ENCODE measurements at places on chromosomes 16 and 17. TPM values are rescaled to one million over a fixed set of nuclear protein-coding genes. Genes with fewer than 3 reads are reported as not detected.

DPEP3 gene
- polyA plus RNA-seq = 0.05 TPM

C1QL1 gene
- 2.7 TPM for polyA plus RNA-seq

CD300H gene
- polyA plus RNA-seq = not detected

MIEF2 gene
- polyA plus RNA-seq = 17.7 TPM

CPHXL gene
- polyA plus RNA-seq = not detected

GPRC5C gene
- polyA plus RNA-seq = 118 TPM

DNAJA3 gene
- 37.0 TPM for polyA plus RNA-seq

EPOP gene
- 1.3 TPM for polyA plus RNA-seq

NUP85 gene
- 70.9 TPM for polyA plus RNA-seq

SPNS2 gene
- polyA plus RNA-seq = 43.4 TPM

LAT gene
- 11.0 TPM for polyA plus RNA-seq

ATP1B2 gene
- polyA plus RNA-seq = 20.6 TPM

FGF11 gene
- polyA plus RNA-seq = 6.9 TPM

ADAD2 gene
- polyA plus RNA-seq = 0.27 TPM

TEX14 gene
- 0.62 TPM for polyA plus RNA-seq

- no peak for DNase-seq
Observed at GRCh38 chr16:13936596-13937081, 16.7 kb downstream of the ERCC4 start.

GRCh38 chr17:76883744-76884525 lies 15.7 kb downstream of the MGAT5B start:
- DNase-seq = no peak

DNA sequence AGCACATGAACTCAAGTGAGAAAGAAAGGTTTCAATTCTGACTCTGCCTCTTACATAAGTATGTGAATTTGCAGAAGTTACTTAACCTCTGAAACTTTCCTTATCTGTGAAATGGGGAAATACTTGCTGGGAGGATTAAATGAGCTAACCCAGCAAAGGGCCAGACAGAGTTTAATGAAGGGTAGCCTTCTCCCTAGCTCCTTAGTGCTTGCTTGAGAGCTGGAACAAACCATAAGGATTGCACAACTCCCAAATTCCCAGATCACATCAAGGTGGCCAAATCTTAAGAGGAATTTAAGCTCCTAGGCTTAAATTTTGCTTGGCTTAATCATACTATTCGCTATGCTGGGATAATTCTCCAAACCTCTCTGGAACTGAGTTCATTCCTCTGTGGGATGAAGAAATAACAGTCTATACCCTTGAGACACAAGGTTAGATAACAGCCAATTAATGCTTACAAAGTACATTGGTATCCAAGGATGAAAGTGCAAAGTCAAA lies 11.8 kb upstream of the WSB1 start:
- DNase-seq = no peak

- DNase-seq = no peak
Observed at GRCh38 chr17:44909681-44910144, 5.6 kb downstream of the GFAP start.

DNA sequence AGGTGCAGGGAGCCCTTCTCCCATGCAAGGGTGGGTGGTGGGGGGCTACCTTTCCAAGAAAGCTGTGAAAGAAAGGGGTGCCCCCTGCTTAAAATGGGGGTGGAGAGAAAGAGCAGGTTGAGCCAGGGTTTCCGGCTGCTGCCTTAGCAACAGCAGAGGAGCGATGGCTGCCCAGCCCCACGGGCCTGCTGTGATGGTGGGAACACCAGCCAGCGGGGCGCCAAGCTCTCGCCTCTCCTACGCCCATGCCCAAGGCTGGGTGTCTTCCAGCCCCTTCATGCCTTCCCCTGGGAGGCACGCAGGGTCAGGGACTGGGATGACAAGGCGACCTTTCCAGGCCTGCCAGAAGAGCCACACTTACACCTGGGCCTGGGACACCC lies 3.0 kb downstream of the FMNL1 start:
- no peak for DNase-seq

DNA sequence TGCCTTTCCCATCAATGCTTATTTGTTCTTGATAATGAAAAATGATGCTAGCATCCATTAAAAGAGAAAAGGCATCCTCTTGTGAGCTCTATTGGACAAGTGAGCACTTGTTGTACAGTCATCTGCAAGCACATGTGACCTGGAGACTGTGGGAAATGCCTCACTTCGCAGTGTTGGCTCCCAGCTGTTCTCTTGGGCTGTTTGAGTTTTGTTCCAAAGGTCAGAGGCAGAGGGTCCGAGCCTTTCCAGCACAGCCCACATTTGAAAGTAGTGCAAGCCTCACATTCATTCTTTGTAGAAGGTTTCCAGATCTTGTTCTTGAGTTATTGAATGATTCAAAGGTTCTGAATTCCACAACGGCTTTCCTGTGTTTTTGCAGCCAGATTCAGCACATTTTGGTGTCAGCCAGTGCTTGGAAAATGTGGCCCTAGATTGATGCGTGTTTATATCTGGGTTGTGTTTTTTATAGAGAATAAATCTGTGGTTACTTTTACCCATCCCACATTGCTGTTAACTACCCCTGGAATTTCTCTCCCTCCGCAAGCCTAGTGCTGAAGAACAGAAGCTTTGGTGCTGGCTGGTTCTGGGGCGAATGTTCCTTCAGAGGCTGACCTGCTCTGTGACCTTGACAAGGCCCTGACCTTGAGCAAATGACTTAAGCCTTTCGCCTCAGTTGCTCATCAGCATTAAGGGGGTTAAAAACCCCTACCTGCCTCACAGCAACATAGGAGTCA lies 49.8 kb downstream of the CDH1 start:
- no peak for DNase-seq

DNA sequence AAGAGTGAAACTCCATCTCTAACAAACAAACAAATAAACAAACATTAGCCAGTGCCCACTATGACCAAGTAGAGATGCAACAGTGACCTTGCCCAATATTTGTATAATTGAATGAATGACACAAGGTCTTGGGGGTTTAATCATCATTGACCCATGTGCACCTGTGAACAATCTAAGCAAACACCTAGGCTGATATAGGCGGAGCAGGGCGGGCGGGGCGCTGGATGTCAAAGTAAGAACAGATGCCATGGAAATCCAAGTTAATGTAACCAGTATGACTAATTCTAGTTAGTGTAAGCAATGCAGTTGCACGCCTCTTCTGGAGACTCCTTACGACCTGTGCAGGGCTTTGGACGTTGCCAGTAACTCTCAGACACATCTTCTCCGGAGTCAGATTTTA lies 17.6 kb downstream of the RCVRN start:
- DNase-seq = no peak

DNA sequence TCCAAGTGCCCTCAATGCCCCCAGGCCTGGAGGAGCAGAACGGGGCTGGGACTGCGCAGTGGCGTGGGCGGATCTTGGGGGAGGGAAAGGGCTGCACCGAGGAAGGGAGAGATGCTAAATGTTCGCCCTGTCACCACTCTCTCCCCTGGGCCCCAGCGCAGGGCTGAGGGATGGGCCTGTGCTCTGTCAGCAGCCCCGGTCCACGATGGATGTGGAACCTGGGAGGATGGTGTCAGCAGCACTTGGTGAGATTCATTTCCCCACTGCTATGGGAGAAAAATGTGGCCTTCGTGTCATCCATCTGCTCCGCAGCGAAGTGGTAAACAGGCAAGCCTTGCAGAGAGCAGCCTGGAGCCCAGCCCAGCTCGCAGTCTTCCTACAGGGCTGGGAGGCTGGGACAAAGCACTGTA lies 72.0 kb downstream of the TMEM132E start:
- no peak for DNase-seq

DNA sequence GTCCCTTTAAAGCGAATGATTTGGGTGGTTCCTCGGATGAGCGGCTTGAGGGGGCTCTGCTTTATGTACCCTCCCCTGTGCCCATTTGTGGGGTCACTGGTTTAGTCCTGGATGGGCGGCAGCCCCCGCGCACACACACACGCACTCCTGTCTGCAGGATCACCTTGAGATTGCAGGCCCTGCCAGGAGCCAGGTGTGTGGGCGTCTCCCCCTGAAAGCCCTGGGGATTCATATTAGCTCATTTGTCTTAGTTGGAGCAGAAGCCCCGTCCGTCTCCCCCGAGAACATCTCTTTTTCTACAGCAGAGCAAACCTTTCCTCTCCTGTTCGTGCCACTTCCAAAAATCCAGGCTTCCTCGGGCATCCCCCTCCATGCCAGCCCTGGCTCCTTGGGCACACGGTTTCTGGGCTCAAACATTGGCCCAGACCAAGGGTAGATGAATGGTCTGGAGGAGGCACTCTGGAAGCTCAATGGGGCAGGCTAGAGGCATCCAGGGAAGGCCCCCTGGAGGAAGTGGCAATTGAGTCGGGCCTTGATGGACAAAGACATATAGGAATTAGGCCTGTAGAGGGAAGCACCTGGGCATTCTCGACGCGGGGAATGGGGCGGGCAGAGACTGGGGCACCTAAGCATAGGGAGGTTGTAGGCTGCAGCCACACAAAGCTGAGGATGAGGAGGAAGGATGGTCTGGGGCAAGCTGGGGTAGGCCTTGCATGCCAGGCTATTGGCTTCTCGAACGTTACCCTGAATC lies 218.5 kb upstream of the GSE1 start:
- DNase-seq = no peak

- no peak for DNase-seq
Observed at GRCh38 chr17:19311421-19312215, 50.9 kb downstream of the B9D1 start.

DNA sequence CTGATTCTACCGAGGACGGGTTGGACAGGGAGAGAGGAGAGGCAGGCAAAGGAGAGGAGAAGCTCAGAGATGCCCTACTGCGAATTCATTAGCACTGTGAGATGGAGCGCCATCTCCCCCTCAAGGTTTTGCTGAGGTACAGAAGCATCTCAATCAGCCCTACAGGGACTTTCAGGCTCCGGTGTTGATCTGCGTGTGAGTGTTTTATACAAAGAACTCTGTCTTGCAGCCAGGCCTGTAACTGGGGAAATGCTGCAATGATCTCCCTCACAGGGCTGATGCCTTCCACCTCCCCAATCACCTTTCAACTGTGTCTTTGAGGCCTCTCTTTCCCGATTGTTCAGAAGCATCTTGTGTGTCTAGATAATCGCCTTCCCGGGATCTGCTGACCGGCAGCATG lies 74.8 kb downstream of the IRX6 start:
- no peak for DNase-seq

- DNase-seq = no peak
Observed at GRCh38 chr16:66924527-66925321, 611 bp downstream of the RRAD start.

DNA sequence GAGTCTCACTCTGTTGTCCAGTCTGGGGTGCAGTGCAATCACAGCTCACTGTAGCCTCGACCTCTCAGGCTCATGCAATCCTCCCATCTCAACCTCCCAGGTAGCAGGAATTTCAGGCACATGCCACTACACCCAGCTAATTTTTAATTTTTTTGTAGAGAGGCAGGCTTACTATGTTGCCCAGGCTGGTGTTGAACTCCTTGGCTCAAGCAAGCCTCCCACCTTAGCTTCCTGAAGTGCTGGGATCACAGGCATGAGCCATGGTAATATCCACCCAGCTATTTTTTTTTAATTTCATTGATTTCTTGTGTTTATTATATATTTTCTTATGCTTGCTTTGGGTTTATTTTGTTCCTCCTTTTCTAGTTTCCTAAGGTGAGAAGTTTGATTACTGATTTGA lies 33.9 kb upstream of the NACA2 start:
- no peak for DNase-seq

DNA sequence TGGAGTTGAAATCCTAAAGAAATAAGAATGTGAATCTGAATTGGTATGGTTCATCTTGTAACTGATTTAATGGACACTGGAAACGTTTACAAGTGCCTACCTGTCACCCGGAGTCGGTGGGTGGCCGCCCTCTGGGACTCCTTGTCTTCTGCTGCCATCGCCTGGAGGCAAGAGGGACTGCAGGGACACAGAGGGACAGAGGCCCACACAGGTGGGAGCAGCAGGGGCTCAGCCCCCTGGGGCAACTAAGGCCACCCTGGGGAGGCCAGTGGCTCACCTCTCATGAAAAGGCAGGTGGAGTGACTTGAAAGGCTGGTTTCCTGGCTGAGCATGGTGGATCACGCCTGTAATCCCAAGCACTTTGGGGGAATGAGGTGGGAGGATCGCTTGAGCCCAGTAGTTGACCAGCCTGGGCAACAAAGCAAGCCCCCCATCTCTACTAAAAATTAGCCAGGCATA lies 23.2 kb downstream of the TMEM92 start:
- no peak for DNase-seq

DNA sequence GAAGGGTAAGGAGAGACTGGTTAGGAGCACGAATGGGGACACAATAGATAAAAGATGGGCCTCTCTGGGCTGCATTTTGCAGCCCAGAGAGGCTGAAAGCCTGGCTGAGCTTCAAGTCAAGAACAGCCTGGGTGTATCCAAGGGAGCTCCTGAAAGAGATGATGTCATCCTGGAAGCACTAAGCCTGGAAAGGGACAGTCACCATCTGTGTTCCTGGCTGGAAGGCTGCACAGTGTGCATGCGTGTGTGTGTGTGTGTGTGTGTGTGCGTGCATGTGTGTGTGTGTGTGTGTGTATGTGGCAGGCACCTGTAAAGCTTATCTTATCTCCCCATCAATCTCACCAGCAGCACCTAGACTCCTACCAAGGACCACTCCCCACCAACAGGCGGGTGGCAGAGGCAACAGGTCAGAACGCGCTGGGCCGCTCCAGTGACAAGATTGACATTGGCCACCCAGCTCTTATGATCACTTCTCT lies 44.1 kb downstream of the COG7 start:
- DNase-seq = no peak

GRCh38 chr17:31202968-31203367 lies 94.1 kb downstream of the OMG start:
- DNase-seq = no peak

DNA sequence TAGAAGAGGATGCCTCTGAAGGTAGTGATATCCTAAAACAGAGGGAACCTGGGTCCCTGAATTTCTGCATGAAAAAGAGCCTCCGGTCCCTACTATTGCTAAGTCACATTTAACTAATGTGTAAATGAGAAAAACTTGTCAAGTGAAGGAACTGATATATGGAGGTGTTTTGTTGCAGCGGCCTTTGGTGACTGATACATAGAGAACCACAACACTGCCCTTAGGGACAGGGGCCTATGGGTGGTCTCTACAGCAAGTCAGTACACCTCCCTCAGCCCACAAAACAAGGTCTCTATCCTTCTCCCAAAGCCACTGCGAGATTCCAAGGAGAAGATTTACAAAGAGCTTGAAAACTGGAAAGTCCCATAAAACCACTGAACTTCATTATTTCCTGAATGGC lies 275.3 kb downstream of the SOX9 start:
- no peak for DNase-seq

- DNase-seq = no peak
Observed at GRCh38 chr17:11028349-11028748, 190.5 kb upstream of the PIRT start.

- DNase-seq = no peak
Observed at GRCh38 chr17:30234296-30234695, 1.2 kb downstream of the SLC6A4 start.

Data from left renal cortex interstitium (tissue), 4 donors.